ENCODE measurements at places on chromosomes 3 and 15.

DNA sequence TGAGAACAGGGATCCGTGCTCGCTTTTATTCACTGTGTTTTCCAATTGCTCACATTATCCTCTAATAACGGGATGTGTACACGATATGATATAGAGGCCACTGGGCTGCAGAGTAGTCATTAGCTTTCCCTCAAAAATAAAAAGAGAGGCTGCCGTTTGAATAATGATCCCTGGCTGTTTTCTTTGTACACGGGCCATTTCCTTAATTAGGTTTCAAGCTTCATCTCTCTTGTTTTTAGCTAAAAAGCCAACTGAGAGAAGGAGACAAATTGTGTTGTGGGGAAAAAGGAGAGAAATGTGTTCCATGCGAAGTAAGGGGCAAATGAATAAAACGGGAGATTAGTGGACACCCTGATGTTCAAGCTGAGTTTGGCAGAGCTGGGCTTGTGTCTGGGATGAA, 174.2 kb downstream of the CACNA2D3 start:
- no peak for DNase-seq

GRCh38 chr15:89575656-89576416, 567 bp downstream of the TICRR start:
- no peak for DNase-seq

- no peak for DNase-seq
Measured at GRCh38 chr3:182708810-182709209, 84.5 kb upstream of the ATP11B start.

GRCh38 chr3:100010087-100010417, 104.2 kb downstream of the FILIP1L start:
- no peak for DNase-seq

DNA sequence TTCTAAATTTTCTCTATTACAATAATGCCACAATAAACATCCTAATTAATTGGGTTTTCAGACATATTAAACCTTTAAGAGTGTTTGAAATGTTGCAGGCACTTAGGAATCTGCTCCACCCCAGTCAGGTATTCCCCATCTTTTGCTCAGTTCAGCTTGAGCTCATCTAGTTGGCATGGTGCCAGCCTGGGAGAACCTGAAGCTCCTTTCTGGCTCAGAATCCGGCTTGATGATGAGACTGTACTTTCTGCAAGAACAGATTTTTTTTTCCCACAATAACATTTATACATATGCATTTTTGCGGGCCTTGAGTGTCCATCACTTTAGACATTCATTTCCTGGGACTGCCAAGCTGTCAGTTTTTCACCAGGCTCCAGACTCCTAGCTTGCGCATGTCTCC, 7.7 kb upstream of the OXSR1 start:
- no peak for DNase-seq

- DNase-seq = no peak
Measured at GRCh38 chr3:158333736-158334135, 223.8 kb downstream of the RSRC1 start.

- no peak for DNase-seq
Measured at GRCh38 chr3:148707601-148708380, 10.1 kb downstream of the AGTR1 start.

- DNase-seq = peak; percentile 24
Measured at GRCh38 chr3:12970684-12971083, 102.5 kb downstream of the IQSEC1 start.

DNA sequence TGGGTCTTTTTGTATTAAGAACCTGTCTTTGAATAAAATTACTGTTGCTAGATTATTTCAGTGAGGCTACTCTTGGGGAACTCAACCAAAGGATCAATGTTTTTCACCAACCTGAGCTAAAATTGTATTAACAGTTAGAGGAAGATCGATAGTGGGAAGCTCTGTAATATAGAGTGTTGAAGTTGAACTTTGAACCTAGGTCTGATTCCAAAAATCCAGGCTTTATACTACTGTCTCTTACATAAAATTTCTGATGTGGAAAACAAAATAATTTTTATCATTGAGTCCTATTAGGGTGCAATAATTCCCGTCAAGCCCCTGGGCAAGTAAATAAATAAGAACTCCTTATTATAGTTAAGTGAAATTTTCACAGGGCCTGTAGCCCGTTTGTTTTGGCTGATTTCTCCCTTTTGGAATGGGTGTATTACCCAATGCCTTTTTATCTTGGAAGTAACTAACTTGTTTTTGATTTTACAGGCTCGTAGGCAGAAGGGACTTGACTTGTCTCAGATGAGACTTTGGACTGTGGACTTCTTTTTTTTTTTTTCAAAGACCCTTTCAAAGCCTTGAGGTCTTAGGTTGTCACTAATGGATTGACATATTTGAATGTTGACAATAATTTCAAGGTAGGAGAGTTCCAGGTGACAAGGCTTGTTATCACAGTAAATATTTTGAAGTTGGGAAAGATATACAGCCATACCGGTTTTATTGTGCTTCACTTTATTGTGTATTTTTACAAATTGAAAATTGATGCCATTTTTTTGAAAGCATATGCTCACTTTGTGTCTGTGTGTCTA, 276.1 kb downstream of the NFKBIZ start:
- no peak for DNase-seq

- no peak for DNase-seq
Measured at GRCh38 chr3:76990606-76991005, 49.3 kb upstream of the ROBO2 start.

DNA sequence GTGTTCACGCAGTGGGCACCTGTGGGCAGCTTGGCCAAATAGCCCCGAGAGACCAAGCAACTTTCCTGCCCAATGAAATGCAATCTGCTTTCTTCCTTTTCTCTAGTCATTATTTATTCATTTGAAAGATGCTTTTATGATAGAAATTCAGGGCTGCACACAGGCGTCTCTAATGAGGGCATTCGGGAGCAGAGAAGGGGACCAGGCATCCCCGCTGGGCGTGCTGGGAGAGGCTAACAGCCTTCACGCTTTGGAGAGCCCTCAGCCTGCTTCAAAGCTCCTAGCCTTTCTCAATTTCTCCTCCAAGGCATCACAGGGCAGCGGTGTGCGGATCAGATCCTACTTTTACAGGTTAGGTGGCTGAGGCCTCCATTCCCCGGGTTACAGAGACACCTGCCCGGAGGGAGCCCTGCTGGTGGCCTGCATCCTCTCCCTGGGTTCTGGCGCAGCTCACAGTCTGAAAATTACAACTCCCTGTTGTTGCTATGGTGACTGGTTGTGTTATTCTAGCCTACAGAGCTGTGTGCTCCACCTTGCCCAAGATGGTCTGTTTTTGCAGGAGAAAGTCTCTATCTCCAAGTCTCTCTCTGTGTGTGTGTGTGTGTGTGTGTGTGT, 21.8 kb upstream of the KLF13 start:
- peak; percentile 13 for DNase-seq

DNA sequence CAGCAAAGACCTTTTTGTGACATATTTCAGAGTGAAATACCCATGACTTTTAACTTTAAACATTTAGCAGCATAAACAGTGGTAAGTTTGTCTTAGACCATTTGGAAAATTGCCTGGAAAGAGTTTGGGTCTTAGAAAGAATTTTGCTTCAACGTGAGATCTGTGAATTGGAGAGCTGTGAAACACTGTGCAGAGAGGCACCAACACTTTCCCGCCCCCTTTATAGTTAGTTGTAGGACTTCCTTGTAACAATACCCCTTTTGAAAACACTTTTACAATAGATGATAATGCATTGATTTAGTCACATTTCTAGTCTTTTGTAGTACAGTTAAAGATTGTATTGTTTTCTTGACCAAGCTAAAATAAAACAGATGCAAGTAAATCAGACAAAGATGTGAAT, 43.5 kb upstream of the MBNL1 start:
- DNase-seq = no peak

- DNase-seq = no peak
Measured at GRCh38 chr3:81861593-81861992, 100.1 kb upstream of the GBE1 start.

DNA sequence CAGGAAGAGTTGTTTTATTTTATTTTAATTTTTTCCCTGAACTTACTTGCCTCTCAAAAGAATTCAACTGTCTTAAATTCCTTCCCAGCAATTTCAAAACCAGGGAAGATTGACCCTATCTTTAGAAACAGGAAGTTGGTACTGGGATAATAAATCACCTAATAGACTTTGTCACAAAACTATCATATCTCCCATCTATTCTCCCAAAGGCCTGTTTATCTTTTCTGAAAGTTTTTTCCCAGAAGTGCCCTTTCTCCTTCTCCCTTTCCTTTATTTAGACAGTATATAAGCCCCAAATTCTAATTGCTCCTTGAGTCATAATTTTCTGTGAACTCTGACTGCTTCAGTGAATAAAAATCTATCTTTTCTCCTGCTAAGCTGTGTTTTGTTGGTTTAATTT, 2.9 kb upstream of the RNF7 start:
- no peak for DNase-seq

DNA sequence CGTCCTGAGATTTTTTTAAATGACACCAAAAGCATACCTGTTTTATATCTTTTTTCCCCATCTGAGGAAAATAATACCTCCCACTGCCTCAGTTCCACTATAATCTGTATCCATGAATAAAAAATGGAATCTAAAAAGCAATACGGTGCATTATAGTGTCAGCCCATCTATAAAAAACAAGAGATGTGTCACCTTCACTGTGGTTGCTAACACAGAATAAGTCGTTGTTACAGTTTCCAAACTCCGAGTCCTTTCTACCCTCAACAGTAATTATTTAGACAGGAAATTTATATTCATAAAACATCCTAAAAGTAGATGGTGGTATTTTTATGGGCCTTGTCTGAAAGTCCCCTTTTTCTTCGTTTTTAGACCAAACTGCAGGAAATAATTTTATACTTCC, 19.4 kb downstream of the RFTN1 start:
- DNase-seq = no peak

- DNase-seq = no peak
Measured at GRCh38 chr3:7382293-7383010, 521.5 kb downstream of the GRM7 start.

DNA sequence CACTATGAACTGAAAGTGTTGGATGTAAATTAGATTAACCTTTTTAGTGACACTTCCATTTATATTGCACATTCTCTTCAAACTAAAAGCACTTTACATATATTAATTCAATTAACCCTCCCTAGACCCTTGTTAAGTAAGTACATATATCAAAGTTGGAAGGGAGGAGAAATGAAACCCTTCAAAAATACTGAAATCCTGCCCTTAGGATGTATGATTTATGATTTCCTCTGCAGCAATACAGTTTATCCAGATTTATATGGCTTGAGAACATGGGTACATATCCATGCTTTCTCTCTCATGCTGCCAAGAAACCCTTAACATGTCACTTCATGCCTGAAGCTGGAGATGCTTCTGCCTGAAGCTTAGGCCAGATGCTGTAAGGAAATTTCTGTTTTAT, 11.0 kb downstream of the CLSTN2 start:
- no peak for DNase-seq

- no peak for DNase-seq
Measured at GRCh38 chr3:161423911-161424522, 52.7 kb upstream of the SPTSSB start.

Measured in DMS79 (cell line).